ENCODE measurements at places on chromosomes 11 and 22. TPM values are rescaled to one million over a fixed set of nuclear protein-coding genes. Genes with fewer than 3 reads are reported as not detected.
A peak's percentile ranks its signal among the peaks of the same experiment; 100 is the strongest.

Gene LRP4
- total RNA-seq, result 17.8 TPM

DNA sequence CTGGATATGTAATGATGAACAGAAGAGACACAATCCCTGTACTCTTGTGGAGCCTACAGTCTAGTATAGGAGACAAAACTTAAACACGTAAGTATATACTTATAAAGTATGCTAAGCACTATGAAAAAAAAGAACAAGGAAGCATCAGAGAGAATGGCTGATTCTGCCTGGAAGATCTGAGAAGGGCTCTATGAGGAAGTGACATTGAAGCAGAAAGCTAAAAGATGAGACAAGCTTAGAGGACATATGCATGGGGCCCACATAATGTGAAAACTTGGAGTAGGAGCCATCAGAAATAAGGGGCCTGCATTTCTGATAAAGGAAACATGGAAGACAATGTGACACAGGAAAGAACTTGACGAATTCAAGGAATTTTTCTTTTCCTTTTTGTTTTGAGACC is 16.6 kb downstream of the SAA1 start:
- no peak overlapping the region for H3K27ac ChIP-seq
- H3K4me3 ChIP-seq, result no peak overlapping the region
- H3K4me1 ChIP-seq, result no peaks in the 10 kb centered on the region
- no peaks in the 10 kb centered on the region for H3K36me3 ChIP-seq
- no peak for DNase-seq
- no peaks in the 10 kb centered on the region for H3K27me3 ChIP-seq

DNA sequence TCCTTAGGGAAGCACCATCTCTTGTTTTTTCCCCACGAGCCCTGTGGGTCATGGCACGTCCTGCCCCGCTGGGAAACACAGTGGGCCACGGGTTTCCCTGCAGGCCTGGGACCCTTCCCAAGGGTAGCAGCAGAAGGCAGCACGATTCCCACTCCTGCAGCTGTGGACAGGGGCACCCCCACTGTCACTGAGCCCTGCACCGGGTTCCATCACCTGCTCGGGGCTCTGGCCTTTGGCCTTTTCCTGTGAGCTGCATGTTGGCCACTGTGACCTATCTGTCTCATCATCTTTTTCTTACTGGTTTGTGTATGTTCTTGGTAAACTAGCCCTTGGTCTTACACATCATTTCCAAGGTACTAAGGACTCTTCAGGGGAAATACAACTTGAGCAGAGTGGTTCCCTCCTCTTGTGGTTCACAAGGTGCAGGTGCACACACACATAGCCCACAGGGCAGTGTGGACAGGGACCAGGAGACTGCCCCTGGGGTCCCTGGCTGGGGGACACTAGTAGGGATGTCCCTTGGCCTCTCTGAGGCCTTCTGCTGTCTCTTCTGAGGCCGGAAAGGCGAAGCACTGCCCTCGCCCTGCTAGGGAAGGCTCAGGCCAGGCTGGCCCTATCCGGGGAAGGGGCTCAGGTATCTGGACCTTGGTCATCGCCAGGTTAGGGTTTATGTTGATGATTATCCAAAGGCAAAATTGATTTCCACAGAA is 19.0 kb upstream of the TXNRD2 start:
- H3K36me3 ChIP-seq, result no peaks in the 10 kb centered on the region
- no peak overlapping the region for H3K4me3 ChIP-seq
- H3K4me1 ChIP-seq, result peaks cover 7% of the 10 kb centered on the region
- no peak for DNase-seq
- H3K27me3 ChIP-seq, result no peaks in the 10 kb centered on the region

GRCh38 chr11:103944251-103944940 is 92.0 kb upstream of the DDI1 start:
- H3K27ac ChIP-seq, result no peak overlapping the region
- H3K27me3 ChIP-seq, result no peaks in the 10 kb centered on the region
- no peak overlapping the region for H3K4me3 ChIP-seq

DNA sequence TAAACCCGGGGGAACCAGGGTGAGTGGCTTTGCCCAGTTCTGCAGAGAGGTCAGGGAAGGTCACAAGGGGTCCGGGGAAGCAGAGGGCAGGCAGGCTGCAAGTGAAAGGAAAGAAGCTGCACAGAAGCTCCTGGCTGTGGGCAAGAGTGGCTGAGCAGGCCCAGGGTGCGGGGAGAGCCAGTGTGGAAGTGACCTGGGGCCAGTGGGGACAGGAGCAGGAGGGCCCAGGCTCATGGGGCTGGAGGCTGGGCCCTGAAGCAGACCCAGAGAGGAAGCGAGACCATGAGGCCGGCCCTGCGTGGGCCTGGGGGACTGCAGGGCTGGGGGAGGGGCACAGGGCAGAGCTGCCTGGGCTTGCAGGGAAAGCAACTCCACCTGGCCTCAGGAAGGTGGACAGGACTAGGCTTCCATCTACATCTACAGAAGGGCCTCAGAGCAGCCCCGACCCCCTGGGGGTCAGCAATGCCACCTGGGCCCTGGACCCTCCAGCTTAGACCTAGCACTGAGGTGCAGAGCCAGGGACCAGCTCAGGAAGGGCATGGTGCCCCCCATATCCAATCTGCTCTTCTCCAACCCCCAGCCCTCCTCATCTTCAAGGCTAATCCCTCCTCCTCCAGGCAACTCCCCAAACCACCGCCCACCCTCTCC is 11.6 kb downstream of the IGF2 start:
- H3K4me3 ChIP-seq, result no peak overlapping the region
- DNase-seq, result no peak
- H3K36me3 ChIP-seq, result no peaks in the 10 kb centered on the region
- H3K27ac ChIP-seq, result no peak overlapping the region

DNA sequence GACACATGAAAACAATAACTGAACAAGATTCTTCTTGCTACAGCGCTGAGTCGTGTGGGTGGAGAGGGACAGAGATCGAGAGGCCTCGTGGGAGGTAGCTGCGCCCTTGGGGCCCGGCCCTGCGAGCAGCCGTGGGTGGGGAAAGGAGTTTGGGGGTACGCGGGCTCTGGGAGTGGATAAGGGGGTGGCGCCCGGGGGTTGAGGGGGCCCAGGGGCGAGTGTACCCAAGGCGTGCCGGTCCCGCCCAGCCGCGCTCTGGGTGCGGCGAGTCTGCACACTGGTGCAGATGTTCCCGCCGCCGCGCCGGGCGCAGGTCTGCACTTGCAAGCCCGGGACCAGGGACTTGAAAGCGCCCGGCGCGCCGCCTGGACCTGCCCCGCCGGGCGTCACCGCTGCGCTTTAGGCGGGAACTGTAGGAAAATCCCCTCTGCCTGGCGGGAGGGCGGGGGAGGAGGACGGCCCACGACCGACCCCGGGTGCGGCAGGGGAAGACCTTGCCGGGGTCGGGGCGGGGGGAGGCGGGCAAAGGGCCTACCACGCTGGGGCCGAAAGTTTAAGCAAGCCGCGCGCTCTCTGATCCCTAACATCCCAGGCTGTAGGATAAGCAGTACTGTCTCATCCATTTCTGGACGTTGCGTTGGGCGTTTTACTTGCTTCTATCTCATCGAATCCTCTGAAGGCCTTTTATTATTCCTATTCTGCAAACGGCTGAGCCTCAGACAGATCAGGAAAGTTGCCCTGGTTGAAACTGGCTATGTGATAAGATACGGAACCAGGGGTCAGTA is 1.4 kb upstream of the KREMEN1 start:
- no peaks in the 10 kb centered on the region for H3K36me3 ChIP-seq
- H3K4me1 ChIP-seq, result peaks cover 3% of the 10 kb centered on the region
- H3K27me3 ChIP-seq, result no peaks in the 10 kb centered on the region
- H3K4me3 ChIP-seq, result peak overlapping the region; percentile 41
- peak; percentile 74 for DNase-seq

DNA sequence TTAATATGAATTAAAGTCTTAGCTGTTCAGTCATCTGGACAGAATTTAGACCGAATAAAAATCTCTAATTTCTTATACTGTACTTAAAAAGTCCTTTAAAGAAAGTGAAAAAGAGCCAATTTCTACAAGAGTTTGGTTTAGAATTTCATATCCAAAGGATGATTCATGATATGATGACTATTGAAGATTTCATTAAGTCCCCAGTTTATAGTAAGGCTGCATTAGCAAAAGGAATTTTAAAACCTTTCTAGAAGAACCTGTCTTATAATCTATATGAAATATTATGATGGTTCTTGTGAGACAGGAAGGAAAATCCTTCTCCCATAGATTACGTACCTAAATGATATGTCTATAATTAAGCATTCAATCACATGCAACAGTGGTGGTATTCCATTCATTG is 34.8 kb downstream of the TSG101 start:
- H3K4me1 ChIP-seq, result peaks cover 1% of the 10 kb centered on the region
- H3K36me3 ChIP-seq, result no peaks in the 10 kb centered on the region
- H3K27me3 ChIP-seq, result no peaks in the 10 kb centered on the region
- no peak overlapping the region for H3K27ac ChIP-seq
- H3K4me3 ChIP-seq, result no peak overlapping the region

Data from ovary (tissue), 10 donors.